Stimulated activated CD4-positive, alpha-beta T cell treated with anti-CD3 and anti-CD28 coated beads, Interleukin-1b, Interleukin-23, amount 100 ng/mL, for 24 hours (primary cell): ENCODE measurements at places on chromosomes 4 and X.

DNA sequence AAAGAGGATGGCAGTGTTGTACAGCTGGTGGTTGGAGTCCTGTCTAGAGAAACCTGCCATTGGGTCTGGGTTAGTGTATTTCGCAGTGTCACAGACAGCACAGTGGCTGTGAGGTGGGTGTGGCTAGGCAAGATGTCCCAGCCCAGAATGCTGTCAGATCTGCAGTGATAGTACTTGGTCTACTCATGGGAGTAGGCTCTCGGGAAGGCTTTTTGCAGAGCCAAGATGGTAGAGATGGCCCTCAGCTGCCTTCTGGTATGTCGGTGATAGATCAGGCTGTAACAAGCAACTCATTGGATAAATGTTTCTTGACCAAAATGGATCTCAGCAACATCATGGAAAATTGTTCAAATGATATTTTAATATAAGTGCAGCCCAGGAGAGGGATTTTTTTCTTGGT, 84.3 kb upstream of the WDR1 start:
- DNase-seq: no peak

DNA sequence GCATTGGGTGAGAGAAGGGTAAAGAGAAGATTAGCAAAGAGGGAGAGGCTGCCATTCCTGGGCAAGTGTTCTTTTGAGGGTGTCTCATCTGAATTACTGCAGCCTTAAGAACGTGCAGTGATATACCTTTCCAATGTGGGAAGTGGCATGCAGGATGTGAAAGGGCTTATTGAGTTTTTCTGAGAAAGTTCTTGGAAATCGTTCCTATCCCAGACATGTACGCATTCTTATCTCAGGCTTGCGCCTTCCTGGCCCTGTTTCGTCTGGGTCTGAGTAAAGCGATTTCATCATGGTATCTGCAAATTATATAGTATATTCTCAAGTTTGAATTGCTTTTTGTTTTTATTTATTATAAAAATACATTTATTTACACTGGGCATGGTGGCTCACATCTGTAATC, 699.8 kb downstream of the TRAM1L1 start:
- DNase-seq: no peak

GRCh38 chr4:153142700-153143438, 61.4 kb upstream of the TRIM2 start:
- DNase-seq: no peak

DNA sequence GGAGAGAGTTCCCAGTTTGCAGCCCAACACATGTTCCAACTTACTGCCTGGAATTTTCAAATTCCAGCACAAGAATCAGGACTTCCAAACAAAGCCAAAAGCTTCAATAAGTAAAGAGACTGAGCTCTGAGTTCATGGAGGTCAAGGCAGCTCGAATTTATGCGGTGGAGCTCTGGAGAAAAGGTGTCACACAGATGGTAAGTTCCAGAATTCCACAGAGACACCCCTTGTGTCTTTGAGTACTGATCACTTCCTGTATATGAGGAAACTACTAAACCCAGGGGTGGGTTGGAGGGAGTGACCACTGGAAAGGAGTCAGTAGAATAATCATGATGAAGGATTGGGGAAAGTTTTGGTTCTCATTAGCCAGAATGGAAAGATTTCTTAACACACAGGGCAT, 118.5 kb upstream of the GUCY1A1 start:
- no peak for DNase-seq

DNA sequence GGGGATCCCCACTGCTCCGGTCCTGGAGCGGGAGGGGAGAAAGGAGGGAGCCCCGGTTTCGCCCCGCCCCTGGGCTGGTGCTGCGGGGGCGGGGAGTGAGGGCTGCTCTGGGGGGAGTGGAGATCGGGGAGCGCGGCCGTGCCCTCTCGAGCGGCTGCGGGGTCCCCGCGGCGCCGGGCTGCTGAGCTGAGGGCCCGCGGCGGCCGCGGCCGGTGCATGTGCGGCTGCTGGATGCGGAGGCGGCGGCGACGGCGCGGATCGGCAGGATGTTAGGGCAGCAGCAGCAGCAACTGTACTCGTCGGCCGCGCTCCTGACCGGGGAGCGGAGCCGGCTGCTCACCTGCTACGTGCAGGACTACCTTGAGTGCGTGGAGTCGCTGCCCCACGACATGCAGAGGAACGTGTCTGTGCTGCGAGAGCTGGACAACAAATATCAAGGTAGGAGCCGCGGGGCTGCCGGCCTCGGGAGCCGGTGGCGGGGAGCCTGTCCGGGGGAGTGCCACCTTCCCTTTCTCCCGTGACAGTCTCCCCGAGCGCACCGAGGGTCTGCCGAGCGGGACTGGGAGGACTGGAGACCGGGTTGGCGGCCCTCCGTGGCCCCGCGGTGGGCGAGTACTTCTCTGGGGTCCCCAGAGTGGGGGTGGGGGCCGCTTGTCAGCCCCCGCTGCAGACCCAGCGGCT, at the start of gene ING2:
Gene ING2 (plus strand): TSS at position 129 of the 681 bp plus-strand sequence. CDS start 138 bp downstream, at position 267.
- peak; percentile 74 for DNase-seq

GRCh38 chr4:167230744-167231143, 3.5 kb downstream of the SPOCK3 start:
- no peak for DNase-seq

DNA sequence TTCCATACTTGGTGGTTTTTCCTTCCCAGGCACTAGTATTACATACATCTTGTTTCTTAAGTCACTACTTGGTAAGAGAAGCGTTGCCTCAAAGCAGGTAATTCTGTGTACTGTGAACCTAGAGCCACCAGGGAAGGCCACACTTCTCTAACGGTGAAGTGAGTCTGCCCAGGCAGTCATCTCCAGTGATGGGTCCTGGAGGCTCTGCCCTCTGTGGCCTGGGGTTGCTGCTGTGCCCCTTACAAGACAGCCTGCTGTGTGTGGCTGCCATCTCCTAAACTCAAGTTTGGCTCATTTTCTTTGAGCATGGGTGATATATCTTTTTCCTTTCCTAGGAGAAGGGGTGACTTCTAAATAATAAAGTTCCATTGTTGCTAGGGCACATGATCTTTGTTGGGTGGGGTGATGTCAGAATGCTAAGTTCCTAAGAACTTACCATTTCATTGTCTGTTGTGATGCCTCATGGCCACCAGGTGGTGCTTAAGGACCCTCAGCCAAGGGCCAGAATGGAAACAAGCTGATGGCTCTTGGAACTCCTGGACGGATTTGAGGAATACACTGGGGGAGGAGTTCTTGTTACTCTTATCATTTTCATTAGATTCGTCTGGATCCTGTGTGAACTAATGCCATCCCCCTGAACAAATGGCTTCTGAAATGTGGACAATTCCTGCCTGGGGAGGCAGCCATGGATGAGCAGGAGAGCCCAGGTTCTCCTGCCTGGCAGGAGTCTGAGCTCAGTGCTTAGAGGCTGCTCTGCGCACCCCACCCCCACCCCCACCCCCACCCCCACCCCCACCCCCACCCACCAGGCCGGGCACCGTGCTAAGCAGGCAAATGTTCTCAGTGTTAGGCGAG, 41.1 kb upstream of the WDR1 start:
- no peak for DNase-seq

DNA sequence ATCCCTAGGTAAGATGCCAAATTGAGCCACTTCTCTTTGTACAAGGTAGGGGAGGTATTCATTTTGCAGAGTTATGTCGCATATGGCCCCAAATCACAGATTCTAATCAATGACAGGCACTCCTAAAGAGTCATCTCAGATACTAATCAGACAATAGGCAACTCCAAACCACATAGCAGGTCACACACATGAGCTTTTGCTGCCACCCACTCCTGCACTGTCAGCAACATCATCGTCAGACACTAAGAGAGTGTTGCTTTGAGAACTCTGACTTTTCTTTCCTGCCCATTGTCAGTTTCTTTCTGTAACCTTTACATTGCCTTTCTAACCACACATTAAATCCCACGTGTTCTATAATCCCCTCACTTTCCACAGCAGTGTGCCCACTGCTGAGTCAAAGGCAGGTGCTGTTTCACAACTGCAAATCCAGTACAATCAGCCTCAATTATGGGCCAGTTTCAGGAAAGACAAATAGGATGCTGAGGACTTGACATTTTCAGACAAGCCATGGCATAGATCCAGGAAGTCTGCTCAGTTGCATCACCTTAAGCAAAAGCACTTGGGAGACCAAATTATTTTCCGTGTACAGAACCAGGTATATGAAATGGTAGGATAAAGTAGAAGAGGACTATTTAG, 23.5 kb downstream of the TMEM31 start:
- DNase-seq: no peak

- DNase-seq: no peak
Measured at GRCh38 chrX:19670854-19671620, 155.7 kb upstream of the MAP3K15 start.

- no peak for DNase-seq
Measured at GRCh38 chrX:47176101-47176740, 17.4 kb upstream of the UBA1 start.

GRCh38 chr4:1240721-1241465, 8.0 kb downstream of the CTBP1 start:
- DNase-seq: no peak

- DNase-seq: no peak
Measured at GRCh38 chr4:65580551-65580950, 89.7 kb downstream of the EPHA5 start.

- DNase-seq: no peak
Measured at GRCh38 chr4:87153078-87153870, 67.1 kb downstream of the KLHL8 start.

DNA sequence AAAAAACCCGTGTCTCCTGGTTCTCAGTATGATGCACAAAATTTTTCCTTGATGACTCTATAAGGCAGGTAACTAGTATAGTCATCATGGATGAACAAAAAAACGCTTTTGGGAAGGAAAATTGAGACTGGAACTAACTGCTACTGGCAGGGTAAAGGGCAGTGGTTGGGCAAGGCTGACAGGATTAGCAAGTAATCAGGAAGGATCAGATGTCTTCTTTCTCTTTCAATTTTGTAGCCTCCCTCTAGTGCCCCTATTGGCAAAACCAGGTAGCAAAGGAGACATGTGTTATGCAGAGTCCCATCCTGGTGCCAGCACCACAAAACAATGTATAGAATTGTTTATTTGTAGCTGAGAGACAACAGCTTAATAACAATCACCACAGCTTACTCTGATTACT, 12.8 kb upstream of the SLITRK4 start:
- DNase-seq: no peak

- no peak for DNase-seq
Measured at GRCh38 chr4:55866973-55867574, 13.6 kb downstream of the EXOC1 start.

- DNase-seq: no peak
Measured at GRCh38 chrX:44507292-44507691, 35.4 kb downstream of the FUNDC1 start.

- peak; percentile 4 for DNase-seq
Measured at GRCh38 chrX:85243761-85244449, at the start of the genes SATL1 and ZNF711. Gene SATL1 (minus strand): TSS chrX:85243779. CDS start chrX:85108968, 134,811 bp downstream. Gene ZNF711 (plus strand): TSS chrX:85243991. CDS start chrX:85247573, 3,582 bp downstream.

- no peak for DNase-seq
Measured at GRCh38 chr4:96126227-96126626, 286.3 kb downstream of the PDHA2 start.

GRCh38 chr4:139674875-139675550, 9.4 kb downstream of the MGST2 start:
- DNase-seq: no peak
